ENCODE measurements at places on chromosomes 12 and 14. TPM values are rescaled to one million over a fixed set of nuclear protein-coding genes. Genes with fewer than 3 reads are reported as not detected.

The CD4 gene
- total RNA-seq: 0.07 TPM

The RPS6KL1 gene
- 8.1 TPM for total RNA-seq

The NDRG2 gene
- total RNA-seq: 27.4 TPM

The SYNDIG1L gene
- total RNA-seq: not detected

The PRIMA1 gene
- 3.2 TPM for total RNA-seq

The NKX2-8 gene
- total RNA-seq: not detected

The ACSM4 gene
- not detected for total RNA-seq

The GSKIP gene
- total RNA-seq: 52.3 TPM

The TSHR gene
- not detected for total RNA-seq

The KIF5A gene
- total RNA-seq: 1.1 TPM

The KRT3 gene
- total RNA-seq: not detected

The YAF2 gene
- total RNA-seq: 16.3 TPM

The LRTM2 gene
- not detected for total RNA-seq

The HOXC5 gene
- not detected for total RNA-seq

The KCNH3 gene
- 0.13 TPM for total RNA-seq

The NUAK1 gene
- total RNA-seq: 1.9 TPM

The TRIM9 gene
- total RNA-seq: not detected

The IL22 gene
- total RNA-seq: not detected

The C1R gene
- 1.7 TPM for total RNA-seq

The LRP6 gene
- total RNA-seq: 31.7 TPM

The ITPR2 gene
- total RNA-seq: 81.9 TPM

The PIP4K2C gene
- 23.6 TPM for total RNA-seq

The C12orf76 gene
- total RNA-seq: 16.9 TPM

The STXBP6 gene
- 35.3 TPM for total RNA-seq

The NPFF gene
- 0.51 TPM for total RNA-seq

All from HepG2 (cell line).